ENCODE measurements at places on chromosomes 13 and 19.
A peak's percentile ranks its signal among the peaks of the same experiment; 100 is the strongest.

DNA sequence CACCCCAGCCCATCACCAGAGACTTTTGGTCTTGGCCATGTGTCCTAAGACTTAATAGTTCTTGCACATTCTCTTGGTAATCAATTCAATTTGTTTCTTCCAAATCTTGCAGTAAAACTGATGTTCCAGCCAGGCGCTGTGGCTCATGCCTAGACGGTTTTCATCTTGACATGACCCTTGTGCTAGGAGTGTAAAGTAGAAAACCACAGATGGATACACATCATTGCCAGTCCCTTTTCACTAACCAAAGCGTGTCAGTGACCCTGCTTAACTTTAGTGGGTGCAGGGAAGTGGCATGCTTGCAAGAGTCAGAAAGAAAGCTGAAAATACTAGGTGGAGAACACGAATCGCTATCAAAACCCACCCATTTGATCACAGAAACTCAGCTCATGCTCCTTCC, 18.0 kb upstream of the CD70 start:
- no peak for DNase-seq

GRCh38 chr19:54149021-54149812, 10.3 kb downstream of the LENG1 start:
- DNase-seq = no peak

DNA sequence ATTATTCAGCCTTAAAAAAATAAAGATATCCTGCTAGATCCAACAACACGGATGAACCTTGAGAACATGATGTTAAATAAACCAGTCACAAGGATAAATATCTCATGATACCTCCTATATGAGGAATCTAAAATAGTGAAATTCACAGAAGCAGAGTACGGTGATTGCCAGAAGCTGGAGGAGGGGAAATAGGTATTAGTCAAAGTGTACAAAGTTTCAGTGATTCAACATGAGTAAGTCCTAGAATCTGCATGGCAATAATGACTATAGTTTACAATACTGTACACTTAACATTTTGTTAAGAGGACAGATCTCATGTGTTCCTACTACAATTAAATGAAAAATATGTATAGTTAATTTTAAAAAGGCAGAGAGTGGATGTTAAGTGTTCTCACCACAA, 206.6 kb upstream of the SLC10A2 start:
- DNase-seq = no peak

GRCh38 chr13:44309794-44310757, 63.5 kb upstream of the SERP2 start:
- DNase-seq = no peak

GRCh38 chr13:91369441-91369831, 21.9 kb downstream of the MIR17HG start:
- peak; percentile 64 for DNase-seq

DNA sequence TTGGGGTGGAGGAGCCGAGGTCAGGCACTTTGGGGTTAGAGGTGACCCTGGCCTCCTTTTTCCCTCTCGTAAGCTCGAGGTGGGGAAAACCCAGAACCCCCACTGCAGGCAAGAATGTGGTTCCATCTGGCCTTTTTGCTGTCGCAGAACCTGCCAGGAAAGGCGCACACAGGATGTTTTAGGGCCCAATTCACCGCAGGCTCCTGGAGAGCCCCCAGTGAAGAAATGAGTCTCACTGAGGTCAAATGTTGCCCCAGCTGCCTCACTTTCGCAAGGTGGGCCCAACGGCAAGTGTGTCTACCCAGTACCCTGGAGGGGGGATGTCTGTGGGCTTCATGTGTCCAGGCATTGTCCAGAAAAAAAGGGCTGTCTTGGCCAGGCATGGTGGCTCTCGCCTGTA, 61.8 kb downstream of the PEX11G start:
- DNase-seq = no peak

DNA sequence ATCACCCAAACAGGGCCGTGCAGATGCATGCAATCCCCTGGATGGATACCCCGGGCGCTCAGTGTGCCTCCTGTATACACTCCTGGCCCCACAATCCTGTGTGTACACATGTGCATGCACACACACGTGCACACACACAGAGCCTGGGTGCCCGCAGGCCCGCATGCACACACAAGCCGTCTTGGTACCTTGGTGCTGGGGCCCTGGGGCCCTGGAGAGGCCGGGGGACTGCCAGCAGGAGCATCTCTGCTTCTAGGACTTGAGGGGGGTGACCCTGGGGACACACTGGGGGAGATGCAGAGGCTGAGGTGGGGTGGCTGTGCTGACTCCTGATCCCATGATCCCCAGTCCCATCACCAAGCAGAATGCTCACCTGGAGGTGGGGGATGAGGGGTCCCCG, 15.6 kb upstream of the EPOR start:
- no peak for DNase-seq

DNA sequence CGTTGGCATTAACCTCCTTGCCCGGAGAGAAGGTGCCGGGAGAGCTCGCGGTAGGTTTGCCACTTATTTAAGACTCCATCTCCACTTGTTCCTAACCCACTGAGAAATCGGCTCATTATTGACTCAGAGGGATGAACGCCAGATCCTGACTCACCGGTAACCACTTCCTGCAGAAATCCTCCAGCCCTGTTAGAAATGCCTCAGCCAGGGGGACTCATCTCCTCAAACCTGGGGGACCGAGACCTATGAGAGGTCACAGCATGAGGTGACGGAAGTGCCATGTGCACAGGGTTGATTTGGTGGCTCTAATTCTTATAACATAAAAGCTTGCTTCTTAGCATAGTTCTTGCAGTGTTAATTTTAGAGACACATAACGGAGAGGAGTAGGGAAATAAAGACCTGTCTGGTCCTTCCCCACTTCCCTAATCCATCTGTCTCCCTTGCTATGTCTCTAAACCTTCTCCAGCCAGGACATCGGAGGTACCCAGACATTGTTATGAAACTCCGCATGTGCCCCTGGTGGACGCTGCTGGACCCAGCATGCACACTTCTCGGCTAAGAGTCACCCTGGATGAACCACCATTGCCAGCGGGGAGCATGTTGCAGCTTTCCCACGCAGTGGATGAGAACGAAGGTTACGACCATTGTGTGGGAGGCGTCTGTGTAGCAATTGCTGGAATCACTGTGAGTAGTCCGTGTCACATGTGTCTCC, 158.9 kb downstream of the EFNB2 start:
- DNase-seq = peak; percentile 87
